Left hindlimb (tissue), 1 donor: ENCODE measurements at places on chromosomes 1 and 21.

GRCh38 chr1:171999756-172000155 lies 158.5 kb downstream of the DNM3 start:
- no peak for DNase-seq

DNA sequence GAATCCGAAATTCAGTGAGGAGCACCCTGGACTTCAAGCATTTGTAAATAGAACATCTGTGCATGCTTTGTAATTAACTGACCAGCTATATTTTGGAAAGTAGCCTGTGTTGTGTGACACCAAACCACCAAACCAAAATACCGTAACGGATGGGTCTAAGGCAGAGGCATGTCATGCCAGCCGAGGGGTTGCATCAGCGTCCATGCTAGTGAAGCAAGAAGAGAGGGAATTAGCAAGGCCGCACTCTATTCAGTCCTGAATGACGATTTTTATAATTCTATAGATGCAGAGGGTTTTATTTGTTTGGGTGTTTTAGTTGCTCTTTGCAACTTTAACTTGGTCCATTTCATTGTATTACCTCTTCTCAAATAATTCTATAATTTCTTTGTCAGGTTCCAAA lies 116.8 kb upstream of the SMYD2 start:
- DNase-seq: no peak

- peak; percentile 43 for DNase-seq
These were observed 1.7 kb upstream of the NADK start for GRCh38 chr1:1779691-1780597.

GRCh38 chr21:15037095-15037899 lies 27.5 kb downstream of the NRIP1 start:
- no peak for DNase-seq

DNA sequence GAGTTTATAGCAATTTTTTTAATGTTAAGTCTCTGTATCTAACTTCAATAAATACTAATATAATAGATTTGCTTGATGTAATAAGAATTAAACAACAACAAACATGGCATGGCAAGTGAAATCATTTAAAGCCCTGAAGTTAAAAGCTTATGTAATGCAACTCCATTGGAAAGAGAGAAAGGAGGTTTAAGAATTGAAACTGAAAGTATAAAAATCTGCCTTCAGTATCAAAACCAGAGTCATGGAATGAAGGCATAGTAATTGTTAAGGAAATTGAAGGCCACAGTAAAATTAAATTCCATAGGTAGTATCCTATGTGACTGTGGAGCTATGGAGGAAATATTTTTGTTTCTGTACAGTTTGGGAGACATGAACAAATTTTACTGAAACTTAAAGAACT lies 55.1 kb downstream of the PRDX6 start:
- no peak for DNase-seq

DNA sequence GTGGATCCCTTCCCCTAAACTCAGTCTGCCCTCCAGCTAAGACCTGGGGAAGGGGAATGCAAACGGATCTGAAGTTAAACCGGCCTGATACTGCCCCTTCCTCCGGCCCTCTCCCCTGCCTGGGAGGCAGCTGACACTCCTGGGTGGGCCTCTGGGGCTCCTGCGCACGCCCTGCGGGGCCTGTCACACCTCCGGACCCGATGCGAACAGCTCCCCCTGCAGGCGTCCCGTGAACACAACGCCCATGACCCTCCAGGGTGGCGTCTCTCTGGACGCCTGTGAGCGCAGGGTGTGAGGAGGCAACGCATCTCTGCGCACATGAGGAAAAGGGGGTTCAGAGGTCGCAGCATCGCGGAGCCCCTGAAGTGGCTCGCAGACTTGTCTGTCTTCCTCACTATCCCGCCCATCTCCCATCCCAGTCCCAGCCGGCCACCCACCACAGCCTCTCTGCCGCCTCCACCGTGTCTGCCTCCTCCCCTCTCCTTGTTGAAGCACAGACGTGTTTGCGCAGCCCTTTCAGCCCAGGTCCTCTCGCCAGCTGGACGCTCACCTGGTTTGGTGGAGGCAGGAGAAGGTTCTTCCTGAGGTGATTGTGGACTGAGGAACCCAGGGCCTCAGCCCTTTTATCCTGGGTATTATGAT lies 421 bp upstream of the LCE3A start:
- DNase-seq: no peak

DNA sequence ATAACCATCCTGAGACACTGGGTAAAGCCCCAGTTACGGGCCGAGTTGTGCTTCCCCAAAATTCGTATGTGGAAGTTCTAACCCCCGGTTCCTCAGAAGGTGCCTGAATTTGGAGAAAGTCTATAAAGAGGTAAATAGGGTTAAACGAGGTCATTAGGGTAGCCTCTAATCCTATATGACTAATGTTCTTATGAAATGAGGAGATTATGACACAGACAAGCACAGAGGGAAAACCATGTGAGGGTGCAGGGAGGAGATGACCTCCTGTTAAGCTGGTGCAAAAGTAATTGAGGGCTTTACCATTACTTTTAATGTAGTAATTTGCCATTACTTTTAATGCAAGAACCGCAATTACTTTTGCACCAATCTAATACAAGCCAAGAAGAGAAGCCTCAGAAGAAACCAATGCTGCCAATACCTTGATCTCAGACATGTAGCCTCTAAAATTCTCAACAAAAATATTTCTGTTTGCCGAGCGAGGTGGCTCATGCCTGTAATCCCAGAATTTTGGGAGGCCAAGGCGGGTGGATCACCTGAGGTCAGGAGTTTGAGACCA lies 260.8 kb downstream of the GPATCH2 start:
- DNase-seq: no peak

DNA sequence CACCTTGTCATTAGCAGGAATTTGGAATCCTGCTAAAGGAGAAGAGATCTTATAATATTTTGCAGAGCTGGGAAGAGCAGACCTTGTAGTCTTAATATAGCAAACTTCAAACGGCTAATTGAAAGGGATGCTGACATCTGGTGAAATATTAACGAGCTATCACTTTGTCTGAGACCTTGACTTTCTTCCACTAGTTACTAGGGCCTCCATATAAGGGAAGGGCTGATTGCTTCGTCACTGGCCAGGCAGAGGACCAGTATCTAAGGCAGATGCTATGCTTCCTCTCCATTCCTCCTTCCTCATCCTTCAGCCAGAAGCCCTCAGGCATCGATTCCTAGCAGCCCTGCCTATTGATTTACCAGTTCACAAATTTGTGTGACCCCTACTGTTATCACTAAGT lies 6.0 kb upstream of the VTCN1 start:
- no peak for DNase-seq

- DNase-seq: peak; percentile 42
These were observed 958 bp downstream of the LYPLAL1 start for GRCh38 chr1:219174460-219175211.

GRCh38 chr1:213171711-213172110 lies 120.7 kb downstream of the RPS6KC1 start:
- no peak for DNase-seq

GRCh38 chr1:190832511-190832910 lies 354.8 kb upstream of the BRINP3 start:
- no peak for DNase-seq

DNA sequence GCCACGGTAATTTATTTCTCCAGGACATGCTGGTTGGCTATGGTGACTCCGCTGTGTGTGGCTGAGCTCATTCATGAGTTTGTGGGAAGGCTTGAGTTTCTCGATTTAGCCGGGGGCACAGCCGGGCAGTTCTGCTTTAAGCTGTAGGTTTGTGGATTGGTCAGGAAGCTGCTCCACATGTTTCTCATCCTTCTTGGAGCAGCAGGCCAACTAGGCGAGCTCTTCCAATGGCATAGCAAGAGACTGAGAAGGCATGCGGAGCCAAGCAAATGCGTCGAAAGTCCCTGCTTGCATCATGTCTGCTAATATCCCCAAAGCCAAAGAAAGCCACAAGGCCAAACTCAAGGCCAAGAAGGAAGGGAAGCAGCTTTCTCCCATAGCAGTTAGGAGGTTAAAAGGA lies 71.6 kb upstream of the GREM2 start:
- DNase-seq: peak; percentile 51

DNA sequence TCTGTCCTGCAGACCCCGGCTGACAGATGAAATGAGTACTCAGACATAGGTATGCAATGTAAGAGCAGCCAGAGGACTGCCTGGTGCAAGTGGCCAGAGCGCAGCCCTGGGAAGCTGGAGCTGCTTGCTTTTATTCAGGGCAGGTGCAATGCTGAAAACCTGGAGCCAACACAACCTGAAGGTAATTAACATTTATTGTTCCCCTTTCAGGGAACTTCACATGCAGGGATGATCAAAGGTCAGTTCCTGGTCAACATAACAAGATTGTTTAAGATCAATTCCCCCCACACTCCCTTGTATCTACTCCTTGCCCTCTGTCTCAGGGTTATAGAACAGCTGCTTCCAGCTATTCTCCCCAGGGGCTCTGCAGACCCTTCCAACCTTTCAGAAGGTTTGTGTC lies 48.7 kb upstream of the PRELP start:
- DNase-seq: no peak

DNA sequence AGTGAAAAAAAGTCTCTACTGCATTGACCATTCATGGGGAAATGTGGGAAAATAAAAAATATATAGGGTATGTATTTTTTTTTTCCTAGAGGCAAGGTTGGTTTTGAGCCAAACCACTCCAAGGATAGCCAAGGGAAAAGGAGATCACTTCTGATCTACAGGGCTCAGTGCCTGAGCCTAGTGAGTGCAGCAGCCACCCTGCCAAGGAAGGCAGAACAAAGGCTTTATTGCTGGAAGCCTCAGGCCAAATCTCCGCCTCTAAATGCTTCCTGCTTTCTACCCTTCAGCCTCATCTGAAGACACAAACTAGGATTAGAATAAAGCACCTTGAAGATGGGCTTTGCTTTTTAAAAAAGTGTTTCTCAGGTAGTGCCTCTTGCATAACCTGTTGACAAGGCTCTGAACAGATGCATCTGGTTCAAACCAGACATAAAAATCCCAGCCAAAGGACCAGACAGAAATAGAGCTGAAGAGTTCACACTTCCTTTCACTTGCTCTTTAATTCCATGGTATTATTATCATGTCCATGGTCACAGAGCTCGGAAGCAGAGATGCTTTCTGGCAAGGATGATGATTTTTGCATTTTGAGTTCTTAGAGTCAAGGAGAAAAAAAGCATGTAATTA lies 10.5 kb downstream of the C1orf115 start:
- no peak for DNase-seq

DNA sequence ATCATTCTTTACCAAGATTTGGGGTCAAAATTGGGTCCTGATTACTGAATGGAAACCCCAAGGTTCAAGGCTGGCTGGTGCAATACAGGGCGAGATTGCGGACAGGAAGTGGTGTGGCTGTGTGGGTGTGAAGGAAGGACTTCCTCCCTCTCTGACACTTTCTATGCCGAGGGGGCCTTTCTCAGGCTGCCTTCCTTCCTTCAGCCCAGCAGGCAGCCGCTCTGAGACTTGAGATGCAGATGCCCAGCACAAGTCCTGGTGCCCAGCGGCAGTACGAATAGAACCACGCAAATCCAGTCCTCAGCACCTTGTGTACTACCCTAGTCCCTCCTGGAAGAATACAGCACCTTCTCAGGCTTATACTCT lies 16.3 kb downstream of the BATF3 start:
- DNase-seq: no peak

DNA sequence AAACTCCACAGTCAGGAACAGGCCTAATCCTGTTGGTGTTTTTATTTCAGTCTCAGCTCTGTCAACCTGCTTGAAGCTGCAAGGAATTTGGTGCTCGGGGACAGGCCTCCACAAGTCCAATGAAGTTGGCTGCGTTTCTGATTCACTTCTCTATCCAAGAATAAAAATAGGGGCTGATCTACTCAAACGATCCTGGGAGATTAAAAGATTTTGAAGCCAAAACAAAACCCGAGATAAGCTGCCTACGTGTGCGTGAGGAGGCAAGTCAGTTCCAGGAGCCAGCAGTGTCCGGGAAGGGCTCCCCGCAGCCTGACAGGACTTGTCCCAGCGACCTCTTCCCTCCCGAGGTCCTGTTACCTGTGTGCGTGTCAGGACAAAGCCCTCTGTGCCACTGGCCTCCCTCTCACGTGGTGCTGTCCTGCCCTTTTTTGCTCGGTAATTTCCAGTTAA lies 98.0 kb downstream of the ETS2 start:
- DNase-seq: no peak

DNA sequence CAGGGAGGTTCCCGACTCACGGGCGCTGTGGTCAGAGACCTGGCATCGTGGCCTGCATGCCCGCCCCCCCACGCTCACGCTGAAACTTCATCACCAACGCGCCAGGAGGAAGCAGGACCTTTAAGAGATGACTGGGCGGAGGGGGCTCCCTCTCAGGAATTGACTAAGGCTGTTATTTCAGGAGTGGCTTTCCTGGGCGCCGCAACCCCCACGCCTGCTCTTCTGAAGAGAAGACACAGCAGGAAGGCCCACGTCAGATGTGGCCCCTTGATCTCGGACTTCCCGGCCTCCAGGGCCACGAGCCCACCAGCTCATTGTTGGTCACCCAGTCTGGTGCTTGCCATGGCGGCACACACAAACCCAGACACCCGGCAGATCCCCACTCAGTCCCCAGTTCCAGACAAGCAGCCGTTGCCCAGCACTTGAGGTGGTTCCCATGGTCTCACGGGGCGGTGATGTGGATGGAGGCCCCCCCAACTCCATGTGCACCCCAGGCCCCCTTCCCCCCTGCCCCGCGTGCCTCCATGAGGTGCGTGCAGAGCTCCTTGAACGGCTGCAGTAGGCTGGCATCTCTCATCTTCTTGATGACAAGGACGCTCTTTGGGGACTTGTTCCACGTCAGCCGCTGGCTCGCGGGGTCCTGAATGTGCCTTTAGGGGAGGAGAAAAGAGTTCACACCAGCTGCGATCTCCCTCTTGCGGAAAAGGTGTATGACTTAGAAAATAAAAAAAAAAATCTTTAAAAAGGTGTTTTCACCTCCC lies 21.4 kb downstream of the NADK start:
- no peak for DNase-seq

- no peak for DNase-seq
These were observed 327.0 kb upstream of the DUSP10 start for GRCh38 chr1:222068937-222069336.

DNA sequence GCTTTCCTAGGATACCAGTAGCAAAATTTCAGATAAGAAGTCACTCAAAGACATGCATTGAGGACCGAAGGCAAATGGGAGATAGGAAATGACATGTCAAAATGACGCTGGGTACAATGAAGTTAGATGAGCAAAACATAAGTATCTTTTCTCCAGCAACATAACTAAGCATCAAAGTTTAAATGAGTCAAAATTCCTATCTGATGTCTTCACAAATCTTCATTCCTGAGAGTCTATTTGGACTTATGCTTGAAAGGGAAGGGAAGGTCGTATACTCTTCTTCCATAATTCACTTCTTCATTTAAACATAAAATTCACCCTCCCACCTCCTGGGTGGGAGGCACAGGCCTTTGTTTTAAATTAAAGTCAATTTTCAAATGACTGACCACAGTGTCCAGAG lies 4.1 kb upstream of the TMEM81 start:
- DNase-seq: no peak

DNA sequence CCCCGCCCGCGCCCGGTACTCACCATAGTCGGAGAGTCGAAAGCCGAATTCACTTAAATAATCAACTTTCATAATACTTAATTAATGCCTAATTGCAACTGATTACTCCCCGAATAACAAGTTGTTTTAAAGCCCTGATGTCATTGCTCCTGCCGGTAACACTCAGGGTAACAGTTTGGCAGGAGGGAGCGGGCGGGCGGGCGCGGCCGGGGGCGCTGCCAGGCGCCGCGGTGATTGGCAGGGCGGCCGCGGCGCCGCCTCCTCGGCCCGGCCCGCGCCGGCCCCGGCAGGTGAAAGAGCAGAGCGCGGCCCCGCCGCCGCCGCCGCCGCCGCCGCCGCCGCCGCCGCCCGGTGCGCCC lies 102.2 kb downstream of the CASZ1 start:
- no peak for DNase-seq

- peak; percentile 77 for DNase-seq
These were observed 8.3 kb upstream of the RNF19B start for GRCh38 chr1:32972814-32973428.
